Kasumi-1 (cell line): ENCODE measurements at places on chromosomes 2 and 18.
A peak's percentile ranks its signal among the peaks of the same experiment; 100 is the strongest.

- no peak for DNase-seq
Measured at GRCh38 chr18:61694236-61694635, 198.6 kb downstream of the RNF152 start.

- DNase-seq = no peak
Measured at GRCh38 chr2:128264881-128265607, 53.6 kb downstream of the HS6ST1 start.

GRCh38 chr2:109164739-109165221 is 35.8 kb downstream of the SH3RF3 start:
- peak; percentile 54 for DNase-seq

GRCh38 chr2:176088937-176089842 is 3.3 kb upstream of the HOXD13 start:
- no peak for DNase-seq

DNA sequence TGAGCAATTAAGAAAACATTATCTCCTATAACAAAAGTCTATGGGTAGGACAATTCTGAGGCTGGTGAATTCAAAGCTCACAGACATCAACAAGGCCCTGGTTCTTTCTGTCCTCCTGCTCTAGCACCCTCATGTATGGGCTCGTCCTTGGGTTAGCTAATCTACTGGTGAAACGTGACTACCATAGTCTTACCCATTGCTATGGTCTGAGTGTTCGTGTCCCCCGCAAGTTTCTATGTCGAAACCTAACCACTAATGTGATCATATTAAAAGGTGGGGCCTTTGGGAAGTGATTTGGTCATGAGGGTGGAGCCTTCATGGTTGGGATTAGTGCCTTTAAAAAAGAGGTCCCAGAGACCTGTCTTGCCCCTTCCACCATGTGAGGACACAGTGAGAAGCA is 564.7 kb downstream of the TNS1 start:
- no peak for DNase-seq

DNA sequence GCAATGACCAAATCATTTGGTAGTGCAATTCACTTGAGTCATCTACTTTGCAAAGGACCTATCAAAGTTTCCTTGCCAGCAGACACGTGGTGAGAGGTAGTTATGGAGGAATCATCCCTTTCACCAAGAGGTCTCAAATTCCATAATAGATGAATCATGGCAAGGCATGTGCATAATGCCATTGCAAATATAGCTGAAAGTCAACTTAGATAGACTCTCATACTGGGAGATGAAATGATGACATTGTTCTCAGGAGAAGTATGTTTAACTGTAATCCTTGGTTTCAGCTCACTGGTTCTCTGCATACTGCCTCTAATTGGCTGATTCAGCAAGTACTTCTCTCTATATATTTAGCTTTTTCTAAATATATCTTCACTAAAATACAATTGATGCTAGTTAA is 57.2 kb downstream of the CALCRL start:
- no peak for DNase-seq

- peak; percentile 59 for DNase-seq
Measured at GRCh38 chr2:203328760-203329540, 756 bp downstream of the ABI2 start.

- DNase-seq = no peak
Measured at GRCh38 chr2:65658881-65659280, 226.5 kb upstream of the SPRED2 start.

DNA sequence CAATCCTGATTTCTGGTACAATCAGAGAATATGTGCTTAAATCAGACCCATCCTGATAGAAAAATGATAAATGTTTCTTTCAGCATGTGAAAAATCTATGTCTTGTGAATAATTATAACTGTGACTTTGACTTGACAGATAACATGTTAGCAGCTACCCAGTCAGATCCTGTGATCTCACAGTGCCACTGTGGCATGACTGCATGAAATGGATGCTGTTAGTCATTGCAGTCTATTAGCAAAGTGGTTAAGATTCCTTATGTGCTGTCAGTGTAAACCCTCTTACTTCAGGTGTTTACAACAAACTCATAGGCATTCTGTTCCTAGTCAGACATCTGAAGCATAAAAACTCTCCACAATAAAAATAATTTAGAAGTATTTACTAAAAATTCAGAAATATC is 244.6 kb upstream of the RND3 start:
- DNase-seq = no peak

- no peak for DNase-seq
Measured at GRCh38 chr2:23426263-23426905, 41.4 kb downstream of the KLHL29 start.

DNA sequence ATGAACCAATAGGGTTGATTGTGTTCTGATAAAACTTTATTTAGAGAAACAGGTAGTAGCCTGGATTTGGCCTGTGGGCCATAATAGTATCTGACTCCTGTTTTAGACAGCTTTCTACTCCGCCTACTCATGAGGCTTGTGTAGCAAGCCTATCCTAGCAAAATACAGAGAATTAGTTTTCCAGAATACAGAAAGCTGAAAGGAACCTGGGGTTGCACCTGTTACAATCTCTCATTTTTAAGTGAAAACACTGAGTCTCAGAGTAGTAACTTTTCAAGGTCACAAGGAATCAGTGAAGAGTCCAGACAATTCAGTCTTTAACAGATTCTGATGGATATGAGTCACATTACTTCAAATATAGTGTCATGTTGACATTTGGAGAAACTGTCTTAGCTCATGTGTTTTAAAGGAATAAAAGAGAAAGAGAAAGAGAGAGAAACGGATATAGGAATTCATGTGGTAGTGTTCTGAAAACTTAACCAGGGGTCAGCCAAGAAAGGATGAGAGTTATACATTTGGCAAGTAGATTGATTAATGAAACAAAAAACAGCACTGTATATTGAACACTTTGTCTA is 17.0 kb downstream of the ARHGAP28 start:
- no peak for DNase-seq

GRCh38 chr2:210460322-210461227 is 16.0 kb downstream of the LANCL1 start:
- no peak for DNase-seq

DNA sequence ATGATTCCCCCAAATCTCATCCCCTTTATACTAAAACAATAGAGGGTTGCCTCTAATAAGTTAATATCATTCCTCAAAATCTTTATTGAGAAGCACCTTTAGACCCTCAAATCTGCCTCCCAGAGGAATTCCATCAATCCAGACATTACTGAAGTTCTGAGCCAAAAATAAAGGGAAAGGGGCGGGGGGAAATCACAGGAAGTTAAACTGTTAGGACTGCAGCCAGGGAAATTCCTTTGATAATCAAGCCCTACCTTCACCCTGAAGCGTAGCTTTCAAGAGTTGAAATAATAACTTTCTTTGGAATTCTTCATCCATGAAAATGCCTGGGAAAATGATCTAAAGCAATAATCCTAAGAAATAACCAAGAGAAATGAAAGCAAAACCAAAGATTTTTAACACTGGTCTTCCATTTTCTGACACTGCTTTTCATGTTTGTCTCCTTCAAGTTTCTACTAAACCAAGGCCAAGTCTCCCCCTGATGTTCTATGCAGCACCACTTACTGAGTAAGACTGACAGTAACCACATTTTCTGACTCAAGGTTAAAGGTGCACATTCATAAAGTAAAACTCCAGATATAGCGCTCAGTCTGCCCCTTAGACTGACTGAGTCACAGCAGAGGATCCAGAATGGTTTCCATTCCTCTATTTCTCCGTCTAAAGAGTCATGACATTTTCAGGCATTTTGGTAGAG is 78.2 kb downstream of the TCF4 start:
- DNase-seq = no peak

- DNase-seq = no peak
Measured at GRCh38 chr2:13504808-13505207, 788.1 kb downstream of the TRIB2 start.

DNA sequence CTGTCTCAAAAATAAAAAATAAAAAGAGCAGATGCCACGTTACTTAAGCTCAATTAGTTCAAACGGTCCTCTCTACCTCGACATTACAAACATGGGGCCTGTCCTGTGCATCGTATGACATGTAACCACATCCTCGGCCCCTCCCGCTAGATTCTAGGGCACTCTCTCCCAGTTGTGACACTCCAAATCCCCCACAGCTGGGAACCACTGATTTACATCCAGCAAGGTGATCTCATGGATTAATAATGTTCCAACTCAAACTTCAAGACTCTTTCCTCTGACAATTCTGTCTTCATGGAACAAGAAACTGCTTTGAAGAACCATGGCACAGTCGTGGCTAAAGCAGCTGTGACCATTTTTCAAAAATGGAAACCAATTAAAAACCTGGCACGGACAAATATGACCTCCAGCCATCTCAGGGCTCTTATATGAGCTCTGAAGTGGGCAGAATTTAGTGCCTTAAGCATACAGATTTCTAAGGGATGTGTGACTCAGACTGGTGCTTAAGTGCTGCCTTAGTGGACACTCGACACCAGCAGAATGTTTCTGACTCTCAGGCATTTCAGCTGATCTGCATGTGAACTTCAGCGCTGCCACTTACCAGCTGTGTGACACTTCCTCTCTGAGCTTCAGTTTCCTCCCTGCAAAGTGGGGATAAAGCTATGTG is 31.7 kb upstream of the ASAP2 start:
- peak; percentile 49 for DNase-seq

- no peak for DNase-seq
Measured at GRCh38 chr18:32358075-32358474, 112.6 kb downstream of the GAREM1 start.

GRCh38 chr18:53887447-53887846 is 337.0 kb downstream of the MBD2 start:
- DNase-seq = no peak

GRCh38 chr2:152433289-152433688 is 98.3 kb downstream of the FMNL2 start:
- no peak for DNase-seq

DNA sequence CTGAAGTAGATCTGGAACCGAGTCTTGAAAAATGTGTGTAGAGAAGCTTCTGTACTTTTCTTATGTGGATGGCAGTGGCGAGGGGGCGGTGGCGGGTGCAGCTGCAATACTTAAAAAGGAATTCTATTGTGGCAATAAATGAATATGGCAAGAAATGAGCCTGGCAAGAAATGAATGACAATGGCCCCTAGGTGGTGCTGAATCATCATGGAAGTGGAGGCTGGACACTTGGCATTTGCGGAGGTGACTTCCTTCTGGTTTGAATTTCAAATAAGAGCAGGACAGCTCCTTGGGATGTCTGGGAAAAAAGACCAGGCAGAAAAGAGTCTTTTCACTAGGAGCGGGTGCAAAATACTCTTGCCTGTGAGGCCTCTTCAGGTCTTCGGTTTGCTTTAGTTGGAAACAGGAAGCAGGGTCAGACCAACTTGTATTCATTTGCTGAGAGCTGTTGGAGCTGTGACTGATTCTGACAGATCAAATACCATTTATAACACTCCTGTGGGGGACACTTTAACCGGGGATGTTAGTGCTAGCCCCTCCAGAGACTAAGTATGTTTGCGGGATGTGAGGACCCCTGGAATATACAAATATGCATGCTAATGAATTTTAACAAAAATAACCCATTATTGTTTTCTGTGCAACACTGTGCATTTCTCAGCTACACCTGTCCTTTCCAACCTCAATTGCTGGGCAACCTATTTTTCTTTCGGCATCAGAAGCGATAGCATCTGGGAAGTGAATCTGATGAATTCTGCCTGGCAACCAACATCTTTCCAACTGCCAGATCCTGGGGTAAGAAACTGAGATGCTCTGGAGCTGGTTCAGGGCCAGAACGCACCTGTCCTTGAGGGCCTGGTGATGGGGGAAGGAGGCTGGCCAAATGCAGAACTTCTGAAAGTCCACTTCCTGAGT is 35.4 kb downstream of the FASTKD2 start:
- peak; percentile 40 for DNase-seq

DNA sequence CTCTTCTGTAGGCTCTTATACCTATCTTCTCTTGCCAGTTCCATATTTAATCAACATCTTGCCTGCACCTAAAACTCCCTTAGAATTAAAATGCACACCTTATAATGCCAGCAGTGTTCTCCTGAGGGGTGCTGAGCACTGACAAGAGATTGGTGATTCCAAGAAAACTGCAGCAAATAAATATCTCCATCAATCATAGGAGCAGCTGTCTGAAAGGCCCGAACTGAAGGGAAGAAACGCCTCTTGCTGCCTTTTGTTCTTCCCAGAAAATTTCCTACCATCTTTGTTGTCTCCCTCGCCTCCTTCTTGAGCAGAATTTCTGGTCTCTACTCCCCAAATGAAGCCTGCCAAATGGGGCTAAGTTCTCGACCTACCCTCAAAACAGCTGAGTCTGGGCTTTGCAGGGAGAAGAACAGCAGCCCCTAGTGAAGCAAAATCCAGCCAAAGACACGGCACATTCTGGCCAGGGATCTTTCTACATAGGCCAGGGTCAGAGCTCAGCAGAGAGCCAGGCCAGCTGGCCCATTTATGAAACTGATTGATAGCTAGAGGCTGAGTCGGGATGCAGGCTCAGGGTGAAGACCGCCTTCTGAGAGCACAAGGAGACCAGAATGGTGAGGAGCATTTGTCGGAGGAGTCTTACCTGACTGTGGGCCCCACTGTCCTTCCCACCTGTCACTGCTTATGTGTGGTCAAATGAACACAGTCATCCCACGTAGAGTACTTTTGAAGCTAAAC is 20.4 kb upstream of the TMEM247 start:
- DNase-seq = no peak

DNA sequence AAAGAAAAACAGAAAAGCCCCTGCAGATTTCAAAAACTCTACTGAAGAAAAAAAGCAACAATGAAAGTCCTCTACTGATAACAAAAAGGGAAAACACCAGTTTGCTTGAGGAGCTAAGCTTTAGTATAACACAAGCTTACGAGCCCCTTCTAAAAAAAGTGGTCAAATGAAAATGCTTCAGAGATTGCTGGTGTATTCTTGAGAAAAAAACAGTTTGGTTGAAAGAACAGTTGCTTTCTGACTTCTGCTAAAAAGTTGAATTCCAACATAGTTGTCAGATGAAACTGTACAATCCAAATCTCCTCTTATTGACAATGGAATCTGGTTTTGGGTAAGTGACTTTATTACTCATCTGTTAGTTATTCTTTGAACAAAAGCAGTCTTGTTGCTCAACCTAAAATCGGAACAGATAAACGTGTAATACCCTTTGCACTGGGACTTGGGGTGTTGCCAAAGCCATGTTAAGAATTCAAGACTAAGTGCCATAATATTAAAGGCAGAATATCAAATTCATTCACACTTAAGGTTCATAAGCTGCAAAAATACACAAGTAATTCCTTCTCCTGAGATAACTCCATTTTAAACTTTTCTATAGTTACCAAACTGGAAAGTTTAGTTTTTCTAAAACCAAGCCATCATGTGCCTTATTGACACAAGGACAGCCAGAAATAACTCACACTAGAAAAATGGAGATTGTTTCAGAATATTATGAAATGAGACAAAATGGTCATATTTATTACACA is 45.3 kb upstream of the SPAG16 start:
- DNase-seq = no peak

- no peak for DNase-seq
Measured at GRCh38 chr2:120204945-120205670, 18.1 kb downstream of the TMEM185B start.
